ENCODE measurements at places on chromosomes 7 and 10.

GRCh38 chr7:28155964-28156363 lies 24.6 kb downstream of the JAZF1 start:
- no peak for DNase-seq

DNA sequence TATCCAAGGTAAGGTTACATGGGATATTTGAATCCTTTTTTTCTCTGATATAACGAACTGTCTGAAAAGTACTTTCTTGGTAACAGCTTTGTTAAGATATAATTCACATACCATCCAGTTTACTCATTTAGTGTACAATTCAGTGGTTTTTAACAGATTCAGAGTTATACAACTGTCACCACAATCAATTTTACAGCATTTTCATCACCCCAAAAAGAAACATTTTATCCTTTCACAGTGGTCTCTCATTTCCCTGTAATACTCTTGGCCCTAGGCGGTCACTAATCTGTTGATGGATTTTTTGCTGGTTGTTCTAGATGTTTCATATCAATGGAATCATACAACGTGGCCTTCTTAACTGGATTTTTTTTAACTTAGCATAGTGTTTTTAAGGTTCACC lies 91.6 kb downstream of the GLCCI1 start:
- no peak for DNase-seq

GRCh38 chr7:34939175-34939574 lies 98.1 kb downstream of the DPY19L1 start:
- no peak for DNase-seq

GRCh38 chr10:18647151-18647550 lies 4.2 kb downstream of the NSUN6 start:
- no peak for DNase-seq

- DNase-seq: no peak
Measured at GRCh38 chr7:138776166-138776833, 21.5 kb upstream of the TMEM213 start.

- DNase-seq: no peak
Measured at GRCh38 chr7:13179775-13180523, 492.5 kb downstream of the ARL4A start.

DNA sequence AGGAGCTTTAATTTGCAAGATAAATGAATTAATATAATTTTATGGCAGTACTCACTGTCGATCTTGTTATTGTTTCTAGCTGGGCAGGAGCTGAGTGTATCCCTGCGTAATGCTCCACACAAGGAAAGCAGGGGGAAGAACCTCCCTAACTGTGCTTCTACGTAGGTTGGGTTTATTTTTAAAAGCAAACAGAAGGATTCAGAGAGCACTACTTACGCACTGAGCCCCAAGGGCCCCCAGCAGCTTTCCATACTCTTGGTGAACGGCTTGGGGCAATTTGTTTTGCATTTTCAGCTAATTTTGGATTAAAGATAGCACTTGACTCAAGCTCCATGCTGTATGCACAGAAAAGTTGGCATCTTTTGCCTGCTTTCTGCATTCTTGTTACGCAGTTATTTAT lies 9.6 kb downstream of the DUSP5 start:
- DNase-seq: no peak

DNA sequence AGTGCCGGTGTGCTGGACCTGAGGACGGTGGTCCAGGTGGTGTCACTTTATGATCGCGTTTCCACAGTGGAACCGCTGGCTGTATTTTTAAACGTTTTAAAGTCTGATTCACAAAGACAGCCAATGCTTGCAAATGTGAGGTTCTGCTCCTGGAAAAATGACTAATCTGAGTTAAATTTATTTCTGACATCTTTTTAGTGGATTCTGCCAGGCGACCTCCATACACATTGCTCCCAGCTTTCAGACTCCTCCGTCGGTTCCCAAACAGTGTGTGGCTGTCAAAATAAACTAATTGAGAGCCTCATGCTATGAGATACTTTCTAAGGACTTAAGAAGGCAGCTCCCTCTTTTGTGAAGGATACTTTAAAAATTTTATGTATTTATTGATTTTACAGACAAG lies 12.7 kb upstream of the TTYH3 start:
- no peak for DNase-seq

GRCh38 chr10:131851346-131851745 lies 49.5 kb upstream of the PPP2R2D start:
- no peak for DNase-seq

GRCh38 chr10:124904796-124905195 lies 37.1 kb upstream of the ZRANB1 start:
- DNase-seq: no peak

DNA sequence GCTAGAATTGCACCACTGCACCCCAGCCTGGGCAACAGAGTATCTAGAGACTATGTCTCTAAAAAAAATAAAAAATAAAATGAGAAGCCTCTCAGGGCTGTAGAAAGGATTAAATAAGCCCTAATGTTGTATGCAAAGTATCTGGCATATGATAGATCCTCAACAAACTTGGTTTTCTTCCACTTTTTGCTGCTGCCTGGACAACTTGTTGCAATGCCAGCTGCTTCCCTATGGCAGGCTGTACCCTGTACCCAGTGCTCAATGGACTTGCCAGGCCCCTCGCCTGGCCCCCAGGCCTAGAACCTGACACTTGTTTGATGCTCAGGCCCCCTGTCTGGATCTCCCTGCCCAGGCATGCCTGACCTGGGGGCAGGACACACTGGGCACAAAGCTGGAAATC lies 28.5 kb upstream of the CDH23 start:
- no peak for DNase-seq

DNA sequence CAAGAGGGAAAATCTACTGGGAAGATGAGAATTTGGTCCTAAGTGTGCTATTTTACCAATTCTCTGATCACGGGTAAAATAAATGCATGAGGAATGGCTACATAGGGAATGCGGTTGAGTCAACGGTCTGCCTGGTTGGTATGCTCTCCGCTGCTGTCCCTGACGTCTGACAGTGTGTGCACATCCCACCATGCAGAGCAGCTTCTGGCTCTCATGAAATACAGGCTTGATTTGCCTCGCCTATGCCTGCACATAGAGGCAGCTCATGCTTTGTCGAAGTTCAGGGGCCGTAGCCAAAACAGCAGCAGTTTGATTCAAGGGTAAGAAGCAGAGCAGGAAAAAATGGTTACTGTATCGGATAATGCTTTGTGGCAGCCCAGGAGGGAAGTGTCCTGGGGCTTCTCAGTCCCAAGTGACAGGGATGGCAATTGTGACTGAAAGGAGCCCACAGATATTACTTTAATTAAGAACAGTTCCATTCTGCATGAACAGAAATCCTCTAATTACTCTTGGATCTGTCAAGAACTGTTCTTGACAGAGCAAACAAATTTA lies 268.4 kb upstream of the SLC26A5 start:
- no peak for DNase-seq

DNA sequence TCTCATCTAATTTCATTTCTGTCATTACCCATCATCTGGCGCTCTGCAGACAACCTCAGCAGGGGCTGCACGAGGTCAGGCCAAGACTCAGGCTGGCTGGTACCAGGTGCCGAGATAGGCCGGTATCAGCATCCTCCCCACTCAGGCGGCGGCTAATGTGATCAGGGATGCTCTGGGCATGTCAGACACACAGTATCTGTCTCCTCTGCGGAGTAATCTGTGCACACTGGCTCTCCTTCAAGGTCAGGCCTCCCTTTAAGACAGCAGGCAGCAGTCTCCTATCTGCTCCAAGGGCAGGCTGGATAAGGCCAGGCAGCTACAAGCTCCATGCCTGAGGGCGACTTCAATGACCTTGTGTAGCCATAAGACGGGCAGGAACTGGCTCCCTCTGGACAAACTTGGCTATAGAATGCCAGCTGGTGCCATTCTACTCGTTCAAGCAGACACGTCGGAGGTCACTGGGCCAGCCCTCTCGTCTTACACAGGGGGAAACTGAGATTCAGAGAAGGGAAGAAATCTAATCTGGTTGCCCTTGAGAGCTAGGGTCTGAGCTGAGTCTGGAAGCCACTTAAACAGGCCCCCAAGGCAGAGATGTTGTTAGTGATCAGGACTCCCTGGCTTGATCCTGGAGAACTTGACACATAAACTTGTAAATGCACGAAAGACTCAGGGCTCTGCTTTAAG lies 59.3 kb downstream of the ARHGAP22 start:
- no peak for DNase-seq

GRCh38 chr10:14523286-14523685 lies 192.6 kb upstream of the FRMD4A start:
- no peak for DNase-seq

GRCh38 chr10:112517451-112517862 lies 70.4 kb downstream of the VTI1A start:
- no peak for DNase-seq

DNA sequence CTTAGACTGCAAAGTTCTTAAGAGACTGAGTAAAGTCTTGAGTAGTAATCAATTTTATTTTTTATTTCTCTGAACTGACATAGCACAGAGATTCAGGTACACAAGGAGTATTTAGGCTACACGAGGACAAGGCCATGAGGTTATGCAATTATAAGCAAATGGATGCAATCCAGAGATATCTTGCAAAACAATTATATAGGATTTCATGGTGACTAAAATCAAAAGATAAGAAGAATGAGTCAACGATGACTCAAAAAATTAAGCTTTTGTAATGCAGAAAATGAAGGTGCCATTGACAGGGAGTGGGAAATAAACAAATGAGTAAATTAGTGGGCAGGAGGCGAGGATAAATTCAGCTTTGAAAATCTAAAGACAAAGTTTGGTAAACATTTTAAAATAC lies 66.7 kb upstream of the MYO3A start:
- DNase-seq: no peak

DNA sequence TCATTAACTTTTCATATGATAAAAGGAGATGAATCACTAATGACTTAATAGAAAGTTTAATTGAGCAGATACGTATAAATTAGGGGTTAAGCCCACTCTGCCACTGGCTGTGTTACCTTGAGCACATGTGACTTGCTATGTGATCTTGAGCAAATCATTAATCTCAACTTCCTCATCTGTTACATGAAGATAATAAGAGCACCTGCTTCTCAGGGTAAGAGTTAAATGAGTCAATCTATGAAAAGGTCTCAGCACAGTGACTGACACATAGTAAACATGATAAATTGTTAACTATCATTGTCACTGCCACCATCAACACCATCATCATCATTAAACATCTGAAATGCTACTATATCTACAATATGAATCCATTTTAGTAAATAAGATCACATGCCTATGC lies 110.8 kb downstream of the TPK1 start:
- no peak for DNase-seq

DNA sequence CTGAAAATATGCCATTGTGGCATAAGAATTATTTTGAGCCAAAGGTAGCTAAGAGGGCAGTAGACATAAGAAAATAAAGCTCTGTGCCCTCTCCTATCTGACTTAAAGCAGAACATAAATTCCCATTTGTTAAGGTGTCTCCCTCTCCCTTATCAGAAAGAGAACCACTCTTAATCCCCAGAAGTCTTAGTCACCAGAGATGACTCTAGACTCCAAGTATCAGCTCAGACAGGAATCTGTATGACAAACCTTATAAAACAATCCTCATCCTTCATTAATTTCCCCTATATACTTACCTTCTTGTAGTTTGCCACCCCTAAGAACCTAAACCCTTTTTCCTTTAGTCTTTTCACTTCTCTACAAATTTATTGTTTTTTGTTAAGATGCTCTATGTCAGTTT lies 21.8 kb upstream of the PIP4K2A start:
- no peak for DNase-seq

DNA sequence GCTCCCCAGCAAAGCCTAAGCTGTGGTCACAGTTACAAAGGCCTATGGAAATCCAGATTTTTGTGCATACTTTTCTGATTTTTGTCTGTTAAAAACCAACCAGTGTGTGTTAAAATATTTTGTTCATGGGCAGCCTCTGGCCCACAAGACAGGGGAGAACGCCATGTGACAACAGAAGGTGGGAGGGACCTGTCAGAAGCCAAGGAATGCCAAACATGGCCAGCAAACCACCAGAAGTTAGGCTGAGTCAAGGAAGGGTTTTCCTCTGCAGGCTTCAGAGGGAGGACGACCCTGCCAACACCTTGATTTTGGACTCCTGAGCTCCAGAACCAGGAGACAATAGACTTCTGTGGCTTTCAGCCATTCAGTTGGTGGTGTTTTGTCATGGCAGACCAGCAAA lies 127.3 kb downstream of the CUL2 start:
- no peak for DNase-seq

- no peak for DNase-seq
Measured at GRCh38 chr10:71534568-71535194, 138.0 kb downstream of the CDH23 start.

DNA sequence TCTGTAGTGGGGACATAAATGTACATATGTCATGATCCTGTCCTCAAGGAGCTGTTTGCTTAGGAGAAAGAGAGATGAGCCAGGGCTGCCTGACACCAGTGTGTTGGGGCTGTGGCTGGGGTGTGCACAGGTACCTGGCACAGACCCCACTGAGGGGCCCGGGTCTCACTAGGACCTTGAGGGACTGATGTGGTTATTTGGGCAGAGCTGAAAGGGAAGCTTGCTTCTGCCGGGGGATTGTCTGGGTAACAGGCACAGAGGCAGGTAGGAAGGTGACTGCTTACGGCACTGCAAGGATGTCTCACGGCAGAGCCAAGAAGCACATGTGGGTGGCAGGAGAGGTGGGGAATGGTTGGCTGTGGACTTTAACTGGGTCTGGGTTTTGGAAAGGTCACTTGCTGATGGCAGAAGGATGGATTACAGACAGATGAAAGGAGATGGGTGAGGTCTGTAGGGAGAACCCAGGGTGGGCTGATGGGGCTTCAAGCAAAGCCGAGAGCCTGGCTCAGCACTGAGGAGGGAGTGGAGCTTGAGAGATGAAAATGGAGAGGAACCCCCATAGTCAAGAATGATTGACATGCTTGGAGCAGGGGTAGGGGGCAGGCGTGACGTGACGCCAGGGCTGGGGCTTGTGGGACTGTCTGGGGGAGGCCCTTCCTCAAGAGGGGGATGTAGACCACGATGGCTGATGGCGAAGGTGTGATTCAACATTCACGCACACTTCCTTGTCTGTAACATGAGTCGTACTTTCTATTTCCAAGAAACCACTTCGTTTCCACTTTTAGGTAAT lies 207.7 kb upstream of the SHH start:
- no peak for DNase-seq

DNA sequence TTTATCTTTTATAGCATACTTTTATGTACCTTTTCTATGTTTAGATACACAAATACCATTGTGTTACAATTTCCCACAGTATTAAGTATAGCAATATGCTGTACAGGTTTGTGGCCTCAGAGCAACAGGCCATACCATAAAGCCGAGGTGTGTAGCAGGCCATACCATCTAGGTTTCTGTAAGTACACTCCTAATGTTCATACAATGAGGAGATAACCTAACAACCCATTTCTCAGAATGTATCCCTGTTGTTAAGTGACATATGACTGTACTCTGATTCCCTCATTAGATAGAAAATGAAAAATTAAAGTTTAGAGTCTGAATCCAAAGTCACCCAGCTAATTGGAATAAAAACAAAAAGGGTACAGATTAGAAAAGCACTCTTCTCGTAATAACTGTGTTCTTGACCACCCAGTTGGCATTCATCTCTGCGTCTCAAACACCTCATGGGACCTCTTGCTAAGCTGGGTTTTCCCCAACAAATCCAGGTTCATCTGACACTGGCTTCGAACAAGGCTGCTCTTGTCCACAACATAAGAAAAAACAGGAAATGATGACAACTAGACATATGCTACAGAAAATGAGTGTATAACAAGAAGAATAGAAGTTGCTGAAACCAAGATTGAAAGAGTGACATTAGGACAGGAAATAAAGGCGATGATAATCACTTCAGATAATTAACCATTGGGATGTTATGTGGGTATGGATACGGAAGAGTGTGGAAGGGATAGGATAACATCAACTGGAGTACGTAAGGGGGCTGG lies 1.4 kb downstream of the NDUFB8 start:
- no peak for DNase-seq
